ENCODE measurements at places on chromosomes 6 and 20.

- no peak for DNase-seq
These were observed 72.3 kb upstream of the DST start for GRCh38 chr6:56714982-56715456.

DNA sequence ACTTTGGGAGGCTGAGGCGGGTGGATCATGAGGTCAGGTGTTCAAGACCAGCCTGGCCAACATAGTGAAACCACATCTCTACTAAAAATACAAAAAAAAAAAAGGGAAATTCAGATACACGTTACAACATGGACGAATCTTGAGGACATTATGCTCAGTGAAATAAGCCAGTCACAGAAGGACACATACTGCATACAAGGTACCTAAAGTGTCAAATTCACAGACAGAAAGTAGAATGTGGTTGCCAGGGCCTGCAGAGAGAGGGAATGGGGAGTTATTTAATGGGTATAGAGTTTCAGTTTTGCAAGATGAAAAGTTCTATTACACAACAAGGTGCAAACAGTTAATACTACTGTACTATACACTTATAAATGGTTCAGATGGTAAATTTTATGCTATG, 75.1 kb downstream of the SNX5 start:
- no peak for DNase-seq

- no peak for DNase-seq
These were observed 532 bp upstream of the NPBWR2 start for GRCh38 chr20:64107736-64108457.

DNA sequence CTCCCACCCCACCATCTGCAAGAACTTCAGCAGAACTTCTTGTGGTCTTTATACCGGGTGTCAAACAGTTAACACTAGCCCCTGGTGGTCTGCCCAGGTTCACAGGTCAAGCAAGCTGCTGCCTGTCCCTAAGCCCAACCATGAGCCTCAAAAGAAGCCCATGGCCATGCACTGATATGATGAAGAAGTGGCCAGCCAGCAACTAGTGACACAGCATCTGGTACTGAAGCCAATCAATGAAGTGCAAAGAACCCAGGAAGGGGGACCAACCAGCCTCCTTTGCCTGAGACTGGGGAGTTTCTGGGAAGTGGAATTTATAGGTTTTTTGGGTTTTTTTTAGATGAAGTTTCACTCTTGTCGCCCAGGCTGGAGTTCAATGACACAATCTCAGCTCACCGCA, 127.8 kb downstream of the MAFB start:
- DNase-seq: no peak

DNA sequence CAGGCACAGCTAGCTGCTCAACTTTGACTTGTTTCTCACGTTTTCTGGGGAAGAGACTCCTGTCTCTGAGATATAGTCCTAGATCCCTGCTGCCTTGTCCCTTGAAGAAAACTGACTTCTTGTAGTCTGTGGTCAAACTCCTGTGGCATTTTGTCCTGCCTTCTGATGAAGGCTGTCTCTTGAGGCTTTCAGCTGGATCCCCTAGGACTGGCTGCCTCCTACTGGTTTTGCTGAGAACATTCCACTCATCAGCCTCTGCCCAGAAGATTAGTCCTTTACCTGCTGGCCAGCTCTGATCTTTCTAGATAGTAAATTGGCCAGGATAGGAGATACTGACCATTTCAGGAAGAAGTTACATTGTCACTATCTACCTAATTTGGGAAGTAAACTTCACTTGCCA, 71.9 kb upstream of the CNR1 start:
- no peak for DNase-seq

- no peak for DNase-seq
These were observed 107.9 kb downstream of the TSHZ2 start for GRCh38 chr20:53079828-53080686.

- no peak for DNase-seq
These were observed 108.2 kb downstream of the CFAP61 start for GRCh38 chr20:20160520-20160919.

GRCh38 chr6:42280966-42281533, 63.4 kb upstream of the MRPS10 start:
- DNase-seq: no peak

GRCh38 chr6:24492475-24492874, 2.3 kb upstream of the ALDH5A1 start:
- DNase-seq: no peak

GRCh38 chr20:12573442-12573841, 435.3 kb upstream of the SPTLC3 start:
- DNase-seq: no peak

DNA sequence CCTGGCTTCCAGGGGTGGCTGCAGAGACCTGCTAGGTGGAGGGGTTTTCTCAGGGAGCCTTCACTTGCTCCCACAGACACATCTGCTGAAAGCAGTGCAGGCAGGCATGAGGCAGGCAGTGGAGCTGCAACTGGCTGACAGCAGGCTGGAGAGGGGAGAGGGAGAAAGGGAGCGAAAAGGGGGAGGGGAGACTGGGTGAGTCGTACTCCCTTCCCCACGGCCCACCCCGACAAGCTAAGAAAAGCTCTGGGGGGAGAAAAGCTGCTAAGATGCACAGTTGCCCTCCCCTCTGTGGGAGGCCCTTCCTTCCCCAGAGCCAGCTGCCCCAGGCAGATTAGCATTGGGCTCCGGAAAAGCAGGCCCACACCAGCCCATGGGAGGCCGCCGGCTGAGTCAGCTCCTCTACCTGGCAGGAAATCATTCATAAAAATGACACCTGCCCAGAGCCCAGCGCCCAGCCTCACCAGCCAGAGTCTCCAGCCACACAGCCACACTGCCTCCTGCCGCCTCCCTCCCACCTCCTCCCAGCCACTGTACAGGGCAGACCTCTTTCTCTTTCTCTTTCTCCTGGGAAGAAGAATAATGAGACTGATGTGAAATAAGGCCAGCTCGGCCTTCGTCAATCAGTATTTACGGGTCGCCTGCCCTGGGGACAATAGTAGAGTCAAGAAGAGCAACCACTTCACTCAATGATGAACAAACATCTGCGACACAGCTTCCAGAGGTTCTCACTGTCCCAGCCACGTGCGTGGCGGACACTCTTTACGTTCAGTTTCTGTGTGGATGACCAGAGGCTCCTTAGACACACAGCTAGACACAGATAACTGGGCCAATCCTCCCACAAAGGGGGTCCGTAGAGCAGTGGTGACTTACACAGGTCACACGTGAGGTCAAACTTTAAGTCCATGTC, 7.7 kb upstream of the C20orf203 start:
- no peak for DNase-seq

- DNase-seq: no peak
These were observed 13.7 kb upstream of the BTN1A1 start for GRCh38 chr6:26486358-26486757.

DNA sequence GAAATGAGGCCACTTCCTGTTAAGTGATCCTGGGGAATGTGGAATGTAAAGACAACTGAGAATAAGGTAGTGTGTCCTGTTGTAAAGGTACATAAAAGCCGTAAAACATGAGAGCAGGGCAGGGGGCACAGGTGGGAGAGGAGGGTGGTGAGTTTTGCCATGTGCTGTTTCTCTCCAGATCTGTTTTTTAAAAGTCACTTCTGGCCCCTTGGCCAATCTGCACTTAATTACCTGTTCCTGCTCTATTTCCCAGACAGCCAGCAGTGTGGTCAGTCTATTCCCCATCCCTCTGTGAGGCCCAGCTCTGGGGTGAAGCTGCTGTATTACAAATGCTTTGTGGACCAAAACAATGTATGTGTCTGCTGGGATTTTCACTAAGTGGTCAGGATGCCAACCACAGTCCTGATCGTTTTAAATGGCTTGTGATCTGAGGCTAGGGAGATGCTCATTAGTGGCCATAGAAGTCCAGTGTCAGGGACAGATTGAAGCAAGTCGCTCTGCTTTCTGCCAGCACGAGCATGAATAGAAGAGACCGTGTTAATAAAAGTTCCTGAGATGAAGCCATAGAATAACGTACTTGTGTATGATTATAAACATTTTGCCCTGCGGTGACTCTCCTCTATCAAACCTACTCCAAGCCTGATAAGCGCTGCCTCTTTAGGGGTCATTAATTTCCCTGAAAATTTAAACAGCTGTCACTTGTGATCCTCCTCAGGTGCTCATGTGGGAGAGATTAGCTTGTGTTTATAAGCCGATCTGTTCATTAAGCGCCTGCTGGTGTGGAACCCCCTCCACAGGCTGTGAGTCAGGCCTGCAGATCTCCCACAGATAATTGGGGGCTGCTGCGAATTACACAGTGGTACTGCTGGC, 111.8 kb upstream of the CENPW start:
- no peak for DNase-seq

DNA sequence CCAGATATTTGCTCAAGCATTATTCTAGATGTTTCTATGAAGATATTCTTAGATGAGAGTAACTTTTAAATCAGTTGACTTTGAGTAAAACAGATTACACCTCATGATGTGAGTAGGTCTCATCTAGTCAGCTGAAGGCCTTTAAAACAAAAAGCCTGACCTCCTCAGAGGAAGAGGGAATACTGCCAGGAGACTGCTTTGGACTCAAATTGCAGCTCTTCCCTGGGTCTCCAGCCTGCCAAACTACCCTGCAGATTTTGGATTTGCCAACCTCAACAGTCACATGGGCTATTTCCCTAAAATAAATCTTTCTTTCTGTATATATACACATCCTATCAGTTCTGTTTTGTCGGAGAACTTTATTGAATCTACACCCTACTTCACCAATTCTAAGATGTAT, 182.5 kb upstream of the TENT5A start:
- no peak for DNase-seq

- no peak for DNase-seq
These were observed 233.1 kb downstream of the PKHD1 start for GRCh38 chr6:51854347-51854746.

DNA sequence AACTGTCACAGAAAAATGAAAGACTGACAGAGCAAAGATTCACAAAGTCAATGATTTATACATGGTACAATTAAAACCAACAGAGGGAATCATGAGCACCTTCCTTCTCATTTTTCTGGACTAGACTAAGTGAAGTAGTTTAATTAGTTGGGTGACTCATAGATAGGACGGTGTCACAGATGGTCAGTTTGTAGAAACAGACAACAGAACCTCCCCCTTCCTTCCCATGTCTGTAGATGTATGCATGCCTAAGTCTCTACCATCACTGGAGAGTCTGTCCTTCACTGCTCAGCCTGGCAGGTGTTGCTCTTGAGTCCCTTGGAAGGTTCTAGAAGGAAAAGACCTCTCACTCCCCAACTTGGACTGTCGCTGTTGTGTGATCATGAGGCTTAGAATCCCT, 75.4 kb upstream of the EEF1E1 start:
- DNase-seq: no peak

DNA sequence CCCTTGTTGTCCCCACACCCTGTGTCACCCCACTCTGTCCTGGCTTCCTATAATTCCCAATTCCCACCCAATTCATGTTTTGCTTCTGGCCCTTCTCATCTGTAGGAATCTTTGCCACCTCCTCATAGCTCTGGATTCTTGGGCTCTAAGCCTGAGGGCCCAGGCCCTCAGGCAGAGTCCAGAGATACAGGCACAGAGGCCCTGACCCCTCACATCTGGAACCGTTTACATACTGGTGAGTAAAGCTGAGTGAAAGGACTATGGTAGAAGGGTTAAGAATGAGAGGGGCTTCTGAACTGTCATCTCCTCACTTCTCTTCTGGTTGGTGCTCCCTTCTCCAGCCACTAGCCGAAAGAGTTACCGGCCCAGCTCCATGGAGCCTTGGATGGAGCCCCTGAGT, 13.6 kb downstream of the PRRC2A start:
- no peak for DNase-seq

GRCh38 chr6:21164768-21165326, 428.7 kb upstream of the SOX4 start:
- no peak for DNase-seq

DNA sequence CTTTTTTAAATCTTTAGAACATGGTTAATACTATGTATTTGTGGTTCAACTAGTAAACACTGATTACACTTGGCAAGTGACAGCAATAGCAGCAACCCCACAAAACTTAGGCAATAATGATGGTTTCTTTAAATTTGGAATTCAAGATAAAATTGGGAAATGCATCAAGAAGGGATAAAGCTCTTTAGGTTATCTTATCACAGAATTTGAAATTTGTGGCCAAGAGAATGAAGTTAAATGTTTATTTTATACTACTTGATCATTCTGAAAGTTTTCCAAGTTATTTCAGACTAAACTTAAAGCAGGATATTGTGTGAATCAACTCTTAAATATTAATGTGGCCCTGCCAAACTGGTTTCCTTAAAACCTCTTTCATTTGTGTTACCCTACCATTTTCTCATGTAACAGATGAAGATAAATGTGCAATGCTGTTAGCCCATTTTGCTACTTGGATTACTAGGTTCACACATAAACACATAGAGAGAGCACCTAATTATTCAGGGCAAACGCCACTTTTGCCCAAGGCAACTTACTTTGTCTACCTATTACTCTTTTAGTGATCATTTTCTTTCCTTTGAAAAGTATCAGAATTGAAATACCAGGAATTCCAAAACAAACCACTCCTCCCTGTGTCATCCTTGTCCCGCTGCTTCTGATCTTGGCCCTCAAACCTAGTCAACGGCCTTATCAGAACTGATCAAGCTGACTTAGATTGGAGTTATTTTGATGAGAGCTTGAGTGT, 186.7 kb upstream of the TENT5A start:
- no peak for DNase-seq

DNA sequence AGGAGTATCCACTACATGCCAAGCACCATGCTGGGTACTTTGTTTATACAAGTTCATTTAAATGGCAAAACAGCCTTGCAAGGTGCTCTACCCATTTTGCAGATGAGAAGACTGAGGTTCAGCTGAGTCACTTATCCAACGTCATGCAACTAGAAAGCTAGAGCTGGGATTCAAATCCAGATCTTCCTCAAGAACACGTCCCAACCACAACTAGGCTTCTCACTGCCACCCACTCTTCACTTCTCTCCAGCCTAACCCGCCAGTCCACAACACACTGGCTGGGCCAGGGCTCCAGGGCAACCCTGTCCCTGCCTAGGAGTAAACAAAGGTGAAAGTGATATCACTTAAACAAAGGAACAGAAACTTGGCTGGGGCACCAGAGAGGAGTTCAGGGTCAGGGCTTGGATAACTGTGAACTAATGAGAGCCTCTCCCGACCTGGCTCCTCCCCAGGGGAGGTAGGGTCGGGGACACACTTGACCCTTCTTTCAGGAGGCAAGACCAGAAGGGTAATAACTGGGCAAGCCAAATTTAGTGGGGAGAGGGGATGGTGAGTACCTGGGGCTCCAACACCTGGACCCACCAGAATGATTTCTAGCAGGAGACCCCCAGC, 7.9 kb downstream of the SDC4 start:
- no peak for DNase-seq

Data from activated T-helper 1 cell treated with anti-CD3 and anti-CD28 coated beads, Interleukin-2, amount 50 U/mL, for 16 hours (primary cell).